Kidney glomerular epithelial cell (primary cell): ENCODE measurements at places on chromosomes 12 and 14.

- no peak for DNase-seq
These were observed 9.4 kb upstream of the KIF26A start for GRCh38 chr14:104128981-104129380.

- DNase-seq: no peak
These were observed 335.3 kb downstream of the NPAS3 start for GRCh38 chr14:33273978-33274377.

GRCh38 chr12:106226884-106227640, 20.8 kb downstream of the CKAP4 start:
- DNase-seq: peak; percentile 70

GRCh38 chr12:76590131-76590530, 30.6 kb upstream of the OSBPL8 start:
- DNase-seq: no peak

GRCh38 chr12:67649570-67650387, 1.2 kb downstream of the DYRK2 start:
- DNase-seq: no peak
